ENCODE measurements at places on chromosomes 4 and X.

GRCh38 chrX:112147206-112147605 lies 64.6 kb upstream of the TRPC5 start:
- DNase-seq: no peak

GRCh38 chr4:3514806-3515501 lies 17.3 kb downstream of the LRPAP1 start:
- no peak for DNase-seq

DNA sequence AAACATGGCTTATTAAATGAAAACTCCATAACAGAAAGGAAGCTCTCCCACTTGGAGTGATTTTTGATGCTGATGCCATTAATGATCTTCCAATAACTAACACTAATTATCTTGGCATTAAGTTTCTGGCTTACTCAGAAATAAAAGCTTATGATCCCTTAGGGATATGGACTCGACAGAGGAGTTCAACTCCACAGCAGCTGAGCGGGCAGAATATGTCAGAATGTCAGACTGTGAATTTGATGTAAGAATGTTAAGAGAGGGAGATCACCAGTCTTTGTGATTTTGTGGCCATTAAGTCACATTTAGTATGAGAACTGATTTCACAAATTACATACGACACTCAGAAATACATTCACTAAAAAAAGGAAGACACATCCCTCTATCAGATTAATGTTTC lies 2244.0 kb downstream of the ARAP2 start:
- no peak for DNase-seq

- no peak for DNase-seq
These were observed 13.3 kb downstream of the SRP72 start for GRCh38 chr4:56480691-56481090.

DNA sequence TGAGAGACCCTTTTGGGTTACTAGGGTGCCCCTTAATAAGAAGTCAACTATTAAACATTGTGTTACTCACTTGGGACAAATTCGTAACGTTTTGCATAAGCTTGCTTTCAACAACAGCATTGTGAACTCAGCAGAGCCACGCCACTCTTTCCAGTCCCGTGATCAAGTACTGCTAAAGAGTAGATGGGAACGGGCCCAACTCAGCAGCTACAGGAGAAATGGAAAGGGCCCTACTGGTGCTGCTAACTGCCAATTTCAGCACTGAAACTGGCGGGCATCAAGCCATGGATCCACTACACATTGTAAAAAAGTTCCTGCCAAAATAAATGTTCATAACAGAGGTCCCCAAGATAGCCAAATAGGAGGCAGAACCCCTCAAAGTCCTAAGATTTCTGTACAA lies 19.0 kb upstream of the DHX15 start:
- DNase-seq: peak; percentile 52

All from Right ventricle myocardium superior (tissue), 1 donor.